ENCODE measurements at places on chromosomes 12 and 14. TPM values are rescaled to one million over a fixed set of nuclear protein-coding genes. Genes with fewer than 3 reads are reported as not detected.

GRCh38 chr12:1916371-1917171 is 1.9 kb downstream of the CACNA2D4 start:
- peak; percentile 4 for DNase-seq

GRCh38 chr14:31292937-31293616 is 85.5 kb upstream of the HECTD1 start:
- no peak for DNase-seq

GRCh38 chr14:72594099-72594901 is 299.6 kb downstream of the DPF3 start:
- DNase-seq, result peak; percentile 82

SLC5A8 gene
- not detected for total RNA-seq

RBP5 gene
- 0.86 TPM for total RNA-seq

ZCRB1 gene
- 54.9 TPM for total RNA-seq

Measured in activated CD4-positive, alpha-beta memory T cell treated with anti-CD3 and anti-CD28 coated beads, Interleukin-2, amount 10 ng/mL, durations not matched to agents 7 days and 5 days (primary cell).